ENCODE measurements at places on chromosomes 4 and X.

DNA sequence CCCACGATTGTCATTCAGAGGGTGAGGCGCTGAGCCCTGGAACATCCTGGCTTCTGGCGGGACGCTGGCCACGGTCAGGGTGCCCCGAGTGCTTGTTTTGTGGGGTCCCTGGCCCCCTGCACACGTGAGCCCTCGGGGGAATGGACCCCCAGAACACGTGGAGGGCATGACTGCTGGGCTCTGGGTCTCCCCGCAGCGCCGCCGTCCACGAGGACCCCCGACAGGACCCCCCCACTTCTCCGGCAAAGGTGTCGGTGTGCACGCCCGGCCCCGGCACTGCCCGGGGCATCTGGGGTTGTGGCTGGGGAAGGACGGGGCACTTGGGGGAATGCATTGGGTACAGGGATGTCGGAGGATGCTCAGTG lies 13.9 kb upstream of the GTPBP6 start:
- DNase-seq = no peak

DNA sequence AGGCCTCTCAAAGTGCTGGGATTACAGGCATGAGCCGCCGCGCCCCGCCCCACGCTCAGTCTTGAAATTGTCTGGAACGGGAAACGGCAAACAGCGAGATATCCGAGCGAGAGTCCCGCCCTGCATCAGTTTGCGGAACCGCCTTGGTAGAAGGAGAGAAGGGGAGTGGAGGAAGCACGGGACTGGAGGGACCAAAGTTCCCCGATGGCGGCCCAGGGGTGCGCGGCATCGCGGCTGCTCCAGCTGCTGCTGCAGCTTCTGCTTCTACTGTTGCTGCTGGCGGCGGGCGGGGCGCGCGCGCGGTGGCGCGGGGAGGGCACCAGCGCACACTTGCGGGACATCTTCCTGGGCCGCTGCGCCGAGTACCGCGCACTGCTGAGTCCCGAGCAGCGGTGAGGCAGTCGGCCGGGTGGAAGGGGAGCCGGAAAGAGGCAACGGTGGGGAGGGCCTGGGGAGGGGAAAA lies at the start of gene BST1:
Gene BST1 (plus strand): TSS at position 125 of the 463 bp plus-strand sequence. CDS start 80 bp downstream, at position 205.
- DNase-seq = peak; percentile 22

GRCh38 chr4:53235547-53235946 lies 130.3 kb downstream of the SCFD2 start:
- no peak for DNase-seq

DNA sequence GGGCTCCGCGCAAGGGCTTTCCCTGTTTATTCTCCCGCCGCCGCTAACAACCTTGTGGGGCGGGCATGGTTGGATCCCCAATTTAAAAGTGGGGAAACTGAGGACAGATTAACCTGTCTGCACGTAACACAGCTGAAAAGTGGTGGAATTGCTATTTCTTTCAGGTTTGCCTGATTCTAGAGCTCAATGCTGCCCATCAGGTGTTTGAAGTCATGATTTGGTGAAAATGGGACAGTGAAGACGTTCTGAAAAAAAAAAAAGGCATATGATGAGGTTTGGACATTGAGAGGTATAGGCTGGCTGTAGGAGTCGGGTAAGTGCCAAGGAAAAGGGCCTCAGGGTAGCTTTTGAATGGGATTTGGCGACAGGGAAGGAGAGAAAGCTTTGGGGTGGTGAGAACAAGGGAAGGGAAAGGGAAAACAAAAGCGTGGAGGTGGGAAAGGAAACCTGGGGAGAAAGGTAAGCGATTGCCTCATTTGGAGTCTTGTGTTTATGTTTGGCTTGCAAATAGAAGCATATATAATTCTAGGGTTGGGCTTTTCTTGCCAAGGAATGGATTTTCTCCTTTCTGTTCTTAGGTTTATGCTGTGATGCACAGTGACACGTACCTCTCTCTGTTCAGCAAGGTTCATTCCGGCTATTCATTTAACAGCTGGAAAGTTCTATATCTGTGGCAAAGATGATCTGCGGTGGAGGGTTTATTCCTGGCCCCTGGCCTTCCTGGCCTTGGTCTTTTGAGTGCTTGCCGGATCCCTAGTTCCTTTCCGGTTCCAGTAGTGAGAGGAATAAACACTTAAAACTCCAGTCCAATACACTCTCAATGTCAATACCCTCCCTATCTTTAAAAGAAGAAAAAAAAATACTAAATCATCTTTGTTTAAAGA lies 2.4 kb upstream of the STIM2 start:
- no peak for DNase-seq

DNA sequence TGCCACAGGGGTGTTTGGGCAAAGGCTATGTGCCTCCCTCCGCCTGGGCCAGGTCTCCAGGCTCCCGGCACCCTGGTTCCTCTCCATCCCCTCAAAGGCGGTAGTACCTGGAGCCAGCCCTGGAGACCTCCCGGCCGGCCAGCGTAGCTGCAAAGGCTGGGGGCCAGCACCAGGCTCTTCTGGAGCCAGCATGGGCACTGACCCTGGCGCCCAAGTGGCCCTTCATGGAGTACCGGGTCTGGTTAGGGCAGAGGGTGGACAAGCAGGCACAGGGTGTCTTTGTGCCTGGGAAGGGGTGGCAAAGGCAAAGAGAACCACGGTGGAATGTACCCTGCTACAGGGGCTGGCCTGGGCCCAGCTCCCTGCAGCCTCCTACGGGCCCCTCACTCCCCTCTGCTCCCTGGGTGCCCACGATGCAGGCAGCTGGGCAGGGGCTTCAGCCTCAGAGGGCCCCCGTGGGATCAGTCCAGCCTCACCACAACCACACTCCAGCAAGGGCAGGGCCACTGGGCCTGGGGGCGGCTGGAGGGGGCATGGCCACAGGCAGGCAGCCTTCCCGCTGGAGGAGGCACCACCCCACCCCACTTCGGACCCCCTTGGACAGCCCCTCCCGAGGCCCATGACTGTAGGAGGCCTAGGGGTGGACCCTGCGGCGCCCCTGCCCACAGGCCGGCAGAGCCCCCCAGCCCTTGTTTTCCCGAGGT lies 112.9 kb upstream of the NKX1-1 start:
- DNase-seq = no peak

- no peak for DNase-seq
Observed at GRCh38 chr4:151657896-151658295, 102.9 kb downstream of the GATB start.

DNA sequence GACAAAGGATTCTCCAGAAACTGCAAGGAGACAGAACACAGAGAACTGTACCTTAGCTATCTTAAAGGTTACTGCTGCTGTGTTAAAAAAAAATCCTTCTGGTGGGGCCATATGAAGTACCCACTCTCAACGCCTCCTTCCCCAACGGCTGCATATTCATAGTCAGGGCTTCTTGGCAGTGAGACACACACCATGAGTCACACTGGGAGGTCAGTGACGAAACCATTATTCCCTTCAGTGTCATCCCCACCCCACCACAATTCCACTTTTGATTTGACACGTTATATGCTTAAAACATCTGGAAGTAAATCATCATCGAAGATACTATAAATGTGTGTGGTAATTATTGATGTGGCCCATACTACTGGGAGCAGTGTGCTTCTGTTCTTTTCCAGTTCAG lies 271.5 kb downstream of the LDB2 start:
- DNase-seq = no peak

GRCh38 chr4:173752610-173753230 lies 222.7 kb upstream of the HAND2 start:
- no peak for DNase-seq

DNA sequence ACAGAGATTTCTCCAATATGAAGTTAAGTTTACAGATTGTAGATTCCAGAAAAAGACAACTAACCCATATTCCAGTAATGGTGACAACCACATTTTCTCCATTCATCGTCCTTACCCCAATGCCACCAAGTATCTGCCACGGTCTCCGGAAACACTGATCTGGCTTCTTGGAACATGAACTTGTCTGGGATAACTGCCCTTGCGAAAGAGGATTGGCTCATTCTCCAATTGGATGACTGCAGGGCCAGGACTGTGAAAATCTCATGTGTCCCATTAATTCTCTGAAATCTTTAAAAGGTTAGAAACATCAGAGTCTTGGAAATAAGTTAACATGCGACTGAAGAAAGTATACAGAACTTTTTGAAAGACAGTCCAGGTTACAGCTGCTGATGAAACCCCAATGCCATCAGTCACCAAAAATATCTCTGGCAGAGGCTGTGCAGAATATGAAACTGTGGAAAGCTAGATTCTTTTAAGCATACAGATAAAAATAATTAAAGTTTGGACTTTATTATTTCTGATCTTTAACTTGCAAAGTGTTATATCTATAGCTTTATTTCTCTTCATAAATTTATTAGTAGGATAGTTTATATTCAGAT lies 496.9 kb downstream of the PPARGC1A start:
- DNase-seq = no peak

DNA sequence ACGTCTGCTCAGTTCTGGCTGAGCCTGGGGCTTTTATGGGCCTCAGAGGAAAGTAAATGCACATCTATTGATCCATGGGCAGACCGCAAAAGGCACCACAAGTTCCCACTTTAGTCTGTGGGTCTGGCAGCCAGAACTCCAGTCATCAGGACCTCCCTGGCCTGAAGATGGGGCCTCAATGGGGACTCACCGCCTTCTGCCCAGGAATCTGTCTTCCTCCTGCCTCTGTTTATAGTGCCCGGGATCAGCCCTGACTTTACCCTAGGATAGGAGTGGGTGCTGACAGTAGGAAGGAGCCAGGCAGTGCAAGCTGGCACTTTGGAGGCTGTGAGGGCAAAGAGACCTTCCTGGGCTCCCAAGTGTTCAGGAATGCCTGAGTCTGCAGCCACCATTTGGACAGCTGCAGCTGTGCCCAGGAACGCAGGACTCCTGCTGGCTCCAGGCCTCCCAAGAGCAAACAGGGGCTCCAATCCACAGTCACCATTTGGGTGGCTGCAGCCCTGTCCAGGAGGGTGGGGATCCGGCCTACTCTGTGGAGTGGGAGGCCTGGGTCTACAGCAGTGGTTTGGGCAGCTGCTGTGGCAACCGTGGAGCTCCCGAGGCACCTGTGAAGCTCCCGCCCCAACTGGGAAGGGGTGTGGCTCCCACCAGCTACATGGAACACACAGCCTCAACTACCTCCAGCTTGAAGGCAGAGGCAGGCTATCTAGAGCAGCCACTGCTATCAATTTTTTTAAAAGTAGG lies 1440.9 kb upstream of the ADGRL3 start:
- no peak for DNase-seq

GRCh38 chrX:44343412-44344141 lies at the start of gene EFHC2:
Gene EFHC2 (minus strand): TSS chrX:44343672. CDS start chrX:44343588, 84 bp downstream.
- DNase-seq = peak; percentile 30

DNA sequence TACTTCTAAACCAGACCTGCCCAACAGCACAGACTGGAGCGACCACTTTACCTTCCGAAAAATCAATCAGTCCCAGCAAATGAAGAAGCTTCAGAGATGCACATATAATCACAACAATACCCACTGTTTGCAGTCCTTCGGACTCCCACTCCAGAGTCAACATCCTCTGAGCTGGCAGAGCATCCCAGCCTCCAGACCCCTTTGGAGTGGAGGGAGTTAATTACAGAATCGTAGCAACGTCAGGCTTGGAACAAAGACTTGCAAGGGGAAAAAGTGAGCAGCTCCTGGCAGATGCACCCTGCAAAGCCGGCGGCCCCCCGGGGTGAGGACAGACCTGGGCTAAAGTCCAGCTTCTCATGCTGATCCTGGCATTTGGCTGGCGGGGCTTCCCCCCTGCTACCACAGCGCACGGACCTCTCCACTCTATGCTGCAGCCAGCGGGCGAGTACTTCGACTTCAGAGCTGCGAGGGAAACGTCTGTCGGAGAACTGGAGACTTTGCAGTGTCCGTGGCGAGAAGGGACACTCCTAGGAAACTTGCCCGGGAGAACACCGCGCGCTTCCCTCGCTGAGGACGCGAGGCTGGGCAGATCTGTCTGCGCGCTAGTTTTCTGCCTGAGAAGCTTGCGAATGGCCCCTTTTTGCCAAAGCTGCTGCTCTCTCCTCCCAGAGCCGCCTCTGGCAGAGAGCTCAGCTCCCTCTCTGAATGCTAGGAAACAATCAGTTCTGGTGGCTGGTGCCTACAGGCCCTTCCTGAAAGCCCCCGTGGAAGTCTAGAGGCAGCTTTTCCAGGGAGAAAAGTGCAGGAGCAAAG lies 283.7 kb downstream of the PACRGL start:
- no peak for DNase-seq

- DNase-seq = no peak
Observed at GRCh38 chr4:113116414-113117357, 67.2 kb downstream of the ANK2 start.

DNA sequence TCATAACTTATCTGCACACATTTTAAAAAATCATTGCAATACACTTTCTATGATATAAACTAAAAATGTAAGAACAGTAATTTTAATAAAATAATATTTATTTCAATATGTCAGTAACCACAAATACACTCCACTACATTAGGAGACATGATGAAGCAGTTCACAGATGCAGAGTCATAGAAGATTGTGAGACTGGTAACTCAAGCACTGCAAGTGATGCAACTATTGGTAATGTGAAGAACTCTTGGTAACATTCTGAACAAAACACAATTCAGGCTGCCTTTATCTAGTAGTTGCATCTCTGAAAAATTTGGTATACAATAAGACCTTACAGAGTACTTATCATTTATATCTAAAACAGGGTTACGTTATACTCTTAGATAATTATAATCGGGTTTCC lies 52.6 kb upstream of the LRAT start:
- no peak for DNase-seq

- DNase-seq = no peak
Observed at GRCh38 chrX:124240422-124240821, 92.0 kb upstream of the TEX13D start.

DNA sequence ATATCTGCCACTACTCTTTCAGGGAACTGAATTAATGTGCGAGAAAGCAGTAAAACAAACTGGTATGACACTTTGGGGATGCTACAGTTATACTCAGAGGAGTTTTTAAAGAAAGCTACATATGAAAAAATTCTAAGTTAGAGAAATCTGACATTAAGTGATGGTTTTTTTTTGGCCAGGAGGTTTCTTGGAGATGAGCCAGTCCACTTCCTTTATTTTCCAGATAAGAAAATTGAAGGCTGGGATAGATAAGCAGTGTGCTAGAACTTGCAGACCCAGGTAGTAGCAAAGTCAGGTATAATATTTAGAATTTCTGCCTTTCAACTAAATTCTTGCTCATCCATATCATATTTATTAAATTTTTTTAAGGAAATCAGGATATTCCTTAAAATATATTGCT lies 106.8 kb downstream of the FAT4 start:
- DNase-seq = no peak

DNA sequence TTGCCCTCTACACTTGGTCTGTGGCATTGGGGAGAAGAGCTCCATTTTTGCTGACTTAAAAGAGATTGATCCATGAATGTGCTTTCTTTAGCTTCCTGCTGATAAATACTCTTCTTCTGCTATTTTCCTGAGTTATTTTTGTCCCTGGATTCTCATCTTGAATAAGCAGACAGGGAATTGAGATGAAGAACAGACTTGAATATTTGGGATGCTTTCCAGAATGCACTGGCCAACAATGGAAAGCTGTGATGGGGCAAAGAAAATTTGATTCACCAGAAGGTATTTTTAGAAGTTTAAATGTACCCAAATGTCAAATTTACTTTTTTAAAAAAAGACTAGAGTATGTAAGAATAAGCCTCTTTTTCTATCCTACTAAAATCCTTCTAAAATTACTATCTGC lies 309.9 kb upstream of the PPP1R2C start:
- no peak for DNase-seq

DNA sequence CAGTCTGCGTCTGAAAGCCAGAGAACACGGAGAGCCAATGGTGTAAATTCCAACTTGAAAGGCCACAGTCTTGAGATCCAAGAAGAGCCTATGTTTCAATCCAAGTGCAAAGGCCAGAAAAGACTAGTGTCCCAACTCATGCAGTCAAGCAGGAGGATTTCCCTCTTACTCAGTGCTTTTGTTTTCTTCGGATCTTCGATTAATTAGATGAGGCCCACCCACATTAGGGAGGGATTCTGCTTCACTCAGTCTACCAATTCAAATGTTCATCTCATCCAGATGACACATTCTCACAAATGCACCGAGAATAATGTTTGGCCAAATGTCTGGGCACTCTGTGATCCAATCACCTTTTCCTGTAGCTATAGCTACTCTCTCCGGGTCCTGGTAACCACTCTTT lies 91.5 kb upstream of the S100G start:
- DNase-seq = no peak

Measured in activated T-helper 1 cell treated with Interleukin-2 at 50 U/mL for 16 hours (primary cell).